Pons (tissue), 1 donor: ENCODE measurements at places on chromosomes 3 and 15.

- no peak for DNase-seq
Observed at GRCh38 chr3:64576211-64576775, 111.5 kb downstream of the ADAMTS9 start.

GRCh38 chr15:80906159-80906766 is 83.4 kb downstream of the MESD start:
- DNase-seq = no peak

- DNase-seq = no peak
Observed at GRCh38 chr15:100668348-100668745, 66.0 kb downstream of the ASB7 start.

- DNase-seq = no peak
Observed at GRCh38 chr3:58874248-58874741, 175.5 kb downstream of the CFAP20DC start.

GRCh38 chr3:126525091-126525852 is 1.3 kb downstream of the CHST13 start:
- no peak for DNase-seq

GRCh38 chr3:177946936-177947335 is 589.3 kb upstream of the KCNMB2 start:
- no peak for DNase-seq

DNA sequence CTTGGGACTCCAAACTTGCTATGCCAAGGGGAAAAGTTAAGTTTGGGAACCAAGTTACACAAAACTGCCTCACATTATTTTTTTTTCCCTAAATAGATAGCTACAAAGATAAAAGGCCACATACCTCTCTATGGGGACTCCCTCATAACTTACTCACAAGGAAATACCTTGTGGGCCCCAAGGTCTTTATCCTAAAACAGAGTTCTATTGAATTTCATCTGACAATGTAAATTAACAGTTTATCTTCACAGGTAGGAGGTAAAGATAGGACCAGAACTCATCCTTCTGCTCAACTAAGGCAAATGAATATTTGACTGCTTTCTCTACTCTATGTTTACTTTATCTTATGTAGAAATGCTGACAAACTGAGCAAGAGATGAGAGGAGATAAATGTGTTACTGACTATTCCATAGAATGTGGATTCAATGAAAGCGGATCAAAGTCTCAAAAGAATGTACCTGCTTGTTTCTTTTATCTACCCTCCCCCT is 1278.0 kb downstream of the OTOL1 start:
- no peak for DNase-seq

DNA sequence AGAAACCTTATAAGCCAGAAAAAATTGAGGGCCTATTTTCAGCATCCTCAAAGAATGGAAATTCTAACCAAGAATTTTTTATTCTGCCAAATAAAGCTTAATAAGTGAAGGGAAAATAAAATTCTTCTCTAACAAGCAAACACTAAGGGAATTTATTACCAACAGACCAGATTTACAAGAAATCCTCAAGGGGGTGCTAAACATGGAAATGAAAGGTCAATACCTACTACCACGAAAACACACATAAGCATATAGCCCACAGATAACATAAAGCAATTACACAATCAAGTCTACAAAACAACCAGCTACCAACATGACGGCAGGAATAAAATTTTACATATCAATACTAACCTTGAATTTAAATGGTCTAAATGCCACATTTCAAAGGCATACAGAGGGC is 883.5 kb downstream of the SI start:
- DNase-seq = no peak

DNA sequence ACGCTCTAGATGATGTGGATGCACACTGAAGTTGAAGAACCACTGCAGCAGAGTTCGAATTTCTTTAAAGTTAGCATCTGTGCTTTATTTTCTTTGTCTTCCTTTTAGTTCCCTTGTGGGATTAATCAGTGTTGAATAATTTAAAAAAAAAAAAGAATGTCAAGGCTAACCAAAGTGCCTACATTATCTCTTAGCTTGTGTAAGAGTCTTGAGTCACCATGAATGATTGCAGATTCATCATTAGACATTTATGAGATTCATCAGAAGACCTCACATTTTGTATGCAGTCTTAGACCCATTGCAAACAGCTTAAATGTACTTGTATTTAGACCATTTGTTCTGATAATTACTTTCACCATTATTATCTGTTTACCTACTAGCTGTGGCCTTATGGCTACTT is 182.2 kb downstream of the FNDC3B start:
- no peak for DNase-seq
